ENCODE measurements at places on chromosomes 2 and 18. TPM values are rescaled to one million over a fixed set of nuclear protein-coding genes. Genes with fewer than 3 reads are reported as not detected.

GRCh38 chr18:59300676-59301285 lies 17.7 kb downstream of the CPLX4 start:
- no peak for DNase-seq

DNA sequence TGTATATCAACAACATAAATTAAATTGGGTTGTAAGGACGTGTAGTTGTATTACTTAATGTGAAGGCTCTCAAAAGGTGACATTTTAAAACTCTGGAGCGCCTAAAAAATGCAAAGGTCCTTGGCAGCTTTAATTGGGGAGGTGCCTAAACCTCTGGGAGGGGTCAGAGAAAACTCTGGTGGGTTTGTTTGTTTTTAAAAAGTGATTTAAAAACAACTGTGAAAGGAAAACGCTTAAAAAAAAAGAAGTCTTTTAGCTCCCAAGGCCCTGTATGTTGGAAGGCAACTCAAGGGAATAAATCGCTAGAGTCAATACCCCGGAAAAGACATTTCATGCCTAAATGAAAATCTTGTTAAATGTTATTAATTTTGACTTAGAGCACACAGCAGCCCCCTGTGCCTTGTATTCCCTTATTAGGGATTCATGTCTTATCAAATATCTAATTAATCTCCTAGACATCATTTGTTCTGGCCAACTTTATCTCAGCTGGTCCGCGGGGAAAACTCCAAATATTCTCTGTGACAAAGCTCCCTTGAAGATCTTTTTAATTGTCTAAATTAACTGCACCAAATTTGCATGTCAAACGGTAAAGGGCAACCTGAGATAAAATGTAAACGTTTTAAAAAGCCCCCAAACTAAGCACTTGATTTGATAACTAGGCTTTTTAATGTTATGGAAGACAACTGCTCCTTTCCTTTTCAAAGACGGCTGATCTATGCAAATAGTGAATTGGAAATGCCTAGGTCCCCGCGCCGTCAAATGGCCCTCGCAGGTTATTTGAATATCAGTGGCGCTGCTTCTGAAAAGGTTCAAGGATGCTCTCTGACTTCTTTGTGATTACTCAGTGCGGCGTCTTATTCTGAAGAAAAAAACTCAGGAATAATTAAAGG lies 4.2 kb downstream of the SP9 start:
- DNase-seq = no peak

DNA sequence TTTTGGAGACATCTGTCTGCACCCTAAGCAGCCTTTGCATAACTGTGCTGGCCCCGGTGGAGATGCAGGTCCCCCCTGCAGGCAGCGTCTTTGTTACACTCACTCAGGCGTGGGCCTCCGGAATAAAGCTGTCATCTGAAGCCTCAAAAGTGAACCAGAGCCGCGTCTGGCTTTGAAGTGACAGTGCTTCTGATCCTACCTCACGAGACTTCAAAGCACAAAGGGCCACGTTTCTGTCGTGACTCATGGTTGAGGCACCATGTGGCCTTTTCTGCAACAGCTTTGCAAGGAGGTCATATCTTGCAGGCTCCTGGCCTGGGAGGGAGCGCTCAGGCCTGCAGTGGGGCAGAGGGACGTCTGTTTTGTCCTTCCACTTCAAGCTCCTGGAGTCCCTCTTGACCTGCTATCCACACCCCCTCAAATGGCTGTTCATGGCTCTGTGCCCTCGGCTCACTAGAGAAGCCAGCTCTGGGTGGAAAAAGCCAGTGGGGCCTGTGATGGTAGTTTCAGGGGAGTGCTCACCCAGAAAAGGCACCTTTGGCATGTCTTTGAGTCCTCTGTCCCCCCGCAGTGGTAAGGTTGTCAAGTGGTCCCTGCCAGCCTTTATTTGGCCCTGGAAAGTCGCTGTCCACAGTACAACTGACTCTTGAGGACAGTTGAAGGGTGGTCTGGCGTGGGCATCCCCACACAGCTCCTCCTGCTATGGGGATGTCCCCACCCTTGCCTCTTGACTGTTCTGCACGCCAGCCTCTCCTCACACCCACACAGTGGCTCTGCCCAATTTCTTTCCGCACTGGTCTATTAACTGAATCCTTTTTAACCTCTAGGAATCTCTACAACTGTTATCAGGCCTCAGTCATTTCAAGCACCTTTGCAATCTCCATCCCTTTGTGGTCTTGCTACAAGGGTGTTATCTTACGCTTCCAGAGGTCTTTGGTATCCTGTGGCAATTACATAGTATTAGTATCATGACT lies 19.3 kb downstream of the GPR55 start:
- peak; percentile 37 for DNase-seq

The CXCR1 gene
- total RNA-seq = not detected

DNA sequence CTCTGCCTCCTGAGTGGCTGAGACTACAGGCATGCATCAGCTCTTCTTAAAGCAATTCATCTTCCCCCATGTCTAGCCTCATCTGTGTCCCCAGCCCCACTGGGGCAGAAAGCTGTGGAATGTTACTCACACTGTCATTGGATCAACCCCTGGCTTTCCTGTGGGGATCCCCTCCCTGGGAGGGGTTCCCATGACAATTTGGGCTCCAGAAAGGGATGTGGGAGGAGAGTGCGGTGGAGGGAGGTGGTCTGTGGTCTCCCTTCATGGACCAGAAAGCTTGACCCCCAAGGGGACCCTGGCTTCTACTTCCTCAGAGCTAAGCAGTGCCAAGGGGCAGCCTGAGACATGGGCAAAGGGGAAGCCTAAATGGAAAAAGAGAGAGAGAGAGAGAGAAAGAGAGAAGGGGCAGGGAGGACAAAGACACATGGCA lies 1.3 kb downstream of the NGEF start:
- DNase-seq = no peak

DNA sequence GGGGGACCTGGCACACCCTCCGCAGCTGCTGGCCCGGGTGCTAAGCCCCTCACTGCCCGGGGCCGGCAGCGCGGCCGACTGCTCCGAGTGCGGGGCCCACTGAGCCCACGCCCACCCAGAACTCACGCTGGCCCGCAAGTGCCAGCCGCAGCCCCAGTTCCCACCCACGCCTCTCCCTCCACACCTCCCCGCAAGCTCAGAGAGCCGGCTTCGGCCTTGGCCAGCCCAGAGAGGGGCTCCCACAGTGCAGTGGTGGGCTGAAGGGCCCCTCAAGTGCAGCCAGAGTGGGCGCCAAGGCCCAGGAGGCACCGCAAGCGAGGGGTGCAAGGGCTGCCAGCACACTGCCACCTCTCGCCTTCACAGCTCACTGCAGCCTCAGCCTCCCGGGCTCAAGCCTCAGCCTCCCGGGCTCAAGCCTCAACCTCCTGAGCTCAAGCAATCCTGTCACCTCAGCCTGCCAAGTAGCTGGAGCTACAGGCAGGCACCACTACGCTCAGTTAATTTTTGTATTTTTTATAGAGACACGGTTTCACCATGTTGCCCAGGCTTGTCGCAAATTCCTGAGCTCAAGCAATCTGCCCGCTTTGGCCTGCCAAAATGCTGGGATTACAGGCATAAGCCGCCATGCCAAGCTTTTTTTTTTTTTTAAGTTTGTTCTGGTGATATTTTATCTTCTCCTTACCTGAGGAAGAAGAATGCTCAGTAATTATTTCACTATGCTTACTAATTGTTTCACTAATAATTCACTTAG lies 71.7 kb upstream of the CDCA7 start:
- no peak for DNase-seq

GRCh38 chr2:208792766-208793165 lies 386.2 kb downstream of the PTH2R start:
- DNase-seq = no peak

Measured in activated T-helper 1 cell treated with anti-CD3 and anti-CD28 coated beads, Interleukin-12 subunit alpha, Interleukin-12 subunit beta, Interleukin-2, Interleukin-4 antibody, amounts not matched to agents 30 ng/mL and 10 ng/mL and 1 ng/mL, durations not matched to agents 14 hours and 24 hours and 36 hours (primary cell).